Activated CD8-positive, alpha-beta memory T cell treated with anti-CD3 and anti-CD28 coated beads for 4 hours (primary cell): ENCODE measurements at places on chromosomes 16 and 17.

- no peak for DNase-seq
Measured at GRCh38 chr16:57911743-57912142, 59.2 kb downstream of the CNGB1 start.

GRCh38 chr16:88859381-88860091 is 2.6 kb downstream of the TRAPPC2L start:
- DNase-seq, result no peak

- DNase-seq, result no peak
Measured at GRCh38 chr16:21565861-21566669, 33.3 kb upstream of the METTL9 start.

- DNase-seq, result no peak
Measured at GRCh38 chr17:75087558-75088453, at the start of gene SLC16A5. Gene SLC16A5 (plus strand): TSS chr17:75087954. CDS start chr17:75093637, 5,683 bp downstream.

DNA sequence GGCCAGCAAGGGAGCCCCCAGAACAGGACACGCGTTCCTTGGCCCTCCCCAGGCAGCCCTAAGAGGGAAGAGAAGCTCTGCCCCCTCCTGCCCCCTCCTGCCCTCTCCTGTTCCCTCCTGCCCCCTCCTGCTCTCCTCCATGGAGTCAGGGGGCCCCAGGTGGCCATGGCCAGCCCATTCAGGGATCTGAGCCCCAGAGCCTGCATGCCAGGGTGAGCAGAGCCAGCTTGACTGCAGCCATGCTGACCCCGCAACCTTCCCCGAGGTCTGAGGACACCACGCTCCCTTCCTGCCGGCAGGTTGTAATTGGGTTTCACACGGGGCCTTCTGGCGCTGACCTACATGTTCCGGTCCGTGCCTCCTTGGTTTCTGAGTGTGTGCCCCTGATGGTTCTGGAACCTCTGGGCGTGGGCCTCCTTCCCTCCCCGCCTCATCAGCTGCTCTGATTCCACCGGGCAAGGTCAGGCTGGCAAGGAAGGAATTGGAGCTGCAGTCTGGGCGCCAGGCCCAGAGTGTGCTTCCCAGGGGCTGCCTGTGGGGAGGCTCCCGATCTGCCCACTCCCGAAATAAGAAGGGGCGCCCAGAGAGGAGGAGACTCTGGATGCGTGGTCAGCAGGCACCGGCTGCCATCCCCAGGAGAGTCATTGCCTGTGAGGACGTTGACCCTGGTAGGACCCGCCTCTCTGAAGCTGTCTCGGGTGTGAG is 23.7 kb upstream of the NPTX1 start:
- DNase-seq, result no peak

DNA sequence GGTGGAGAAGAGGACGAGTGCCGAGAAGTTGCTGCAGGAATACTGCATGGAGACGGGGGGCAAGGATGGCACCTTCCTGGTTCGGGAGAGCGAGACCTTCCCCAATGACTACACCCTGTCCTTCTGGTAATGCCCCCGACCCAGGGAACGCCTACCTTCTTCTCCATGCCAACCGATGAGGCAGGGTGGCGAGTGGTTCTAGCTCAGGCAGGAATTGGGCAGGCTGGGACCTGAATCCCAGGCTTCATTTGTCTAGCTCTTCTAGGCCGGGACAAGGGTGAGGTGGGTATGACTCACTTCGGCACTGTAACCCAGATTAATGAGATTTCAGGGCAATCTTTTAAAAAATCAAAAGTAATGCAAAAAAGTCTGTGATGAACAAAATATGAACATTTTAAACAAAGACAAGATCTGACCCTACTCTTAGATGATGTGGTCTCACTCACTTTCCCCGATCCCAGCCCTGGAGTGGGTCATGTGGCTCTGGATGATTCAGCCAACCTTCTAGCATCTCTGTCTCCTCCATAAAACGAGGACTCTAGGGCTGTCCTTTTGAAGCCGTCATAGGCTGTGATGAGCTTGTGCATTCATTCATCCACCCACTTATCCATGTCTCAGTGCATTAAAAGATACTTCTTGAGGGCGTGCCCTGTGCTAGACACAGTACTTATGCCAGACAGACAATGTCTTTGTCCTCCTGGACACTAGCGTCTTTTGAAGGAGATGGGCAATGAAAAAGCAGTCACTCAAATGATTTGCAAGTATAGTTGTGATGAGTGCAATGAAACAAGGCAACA is 102.6 kb downstream of the SDR42E1 start:
- no peak for DNase-seq

DNA sequence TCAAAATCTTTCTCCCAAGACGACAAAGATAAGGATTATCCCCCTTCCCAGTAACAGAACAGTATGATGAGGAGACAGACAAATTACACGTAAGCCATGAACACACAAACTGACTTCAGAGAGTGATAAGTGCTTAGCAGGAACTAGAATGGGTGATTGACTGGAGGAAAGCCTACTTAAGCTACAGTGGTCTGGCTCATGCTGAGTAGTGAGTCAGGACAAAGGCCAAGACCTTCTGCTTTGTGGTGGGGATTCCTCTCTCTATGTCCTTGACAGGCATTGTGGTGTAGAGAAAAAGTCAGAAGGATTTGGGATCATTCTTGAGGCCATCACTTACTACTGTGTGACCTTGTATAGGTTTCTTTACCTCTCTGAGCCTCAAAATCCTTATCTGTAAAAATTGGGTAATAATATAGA is 381.9 kb upstream of the CCL2 start:
- no peak for DNase-seq

- no peak for DNase-seq
Measured at GRCh38 chr17:30005709-30006320, 64.4 kb downstream of the EFCAB5 start.

DNA sequence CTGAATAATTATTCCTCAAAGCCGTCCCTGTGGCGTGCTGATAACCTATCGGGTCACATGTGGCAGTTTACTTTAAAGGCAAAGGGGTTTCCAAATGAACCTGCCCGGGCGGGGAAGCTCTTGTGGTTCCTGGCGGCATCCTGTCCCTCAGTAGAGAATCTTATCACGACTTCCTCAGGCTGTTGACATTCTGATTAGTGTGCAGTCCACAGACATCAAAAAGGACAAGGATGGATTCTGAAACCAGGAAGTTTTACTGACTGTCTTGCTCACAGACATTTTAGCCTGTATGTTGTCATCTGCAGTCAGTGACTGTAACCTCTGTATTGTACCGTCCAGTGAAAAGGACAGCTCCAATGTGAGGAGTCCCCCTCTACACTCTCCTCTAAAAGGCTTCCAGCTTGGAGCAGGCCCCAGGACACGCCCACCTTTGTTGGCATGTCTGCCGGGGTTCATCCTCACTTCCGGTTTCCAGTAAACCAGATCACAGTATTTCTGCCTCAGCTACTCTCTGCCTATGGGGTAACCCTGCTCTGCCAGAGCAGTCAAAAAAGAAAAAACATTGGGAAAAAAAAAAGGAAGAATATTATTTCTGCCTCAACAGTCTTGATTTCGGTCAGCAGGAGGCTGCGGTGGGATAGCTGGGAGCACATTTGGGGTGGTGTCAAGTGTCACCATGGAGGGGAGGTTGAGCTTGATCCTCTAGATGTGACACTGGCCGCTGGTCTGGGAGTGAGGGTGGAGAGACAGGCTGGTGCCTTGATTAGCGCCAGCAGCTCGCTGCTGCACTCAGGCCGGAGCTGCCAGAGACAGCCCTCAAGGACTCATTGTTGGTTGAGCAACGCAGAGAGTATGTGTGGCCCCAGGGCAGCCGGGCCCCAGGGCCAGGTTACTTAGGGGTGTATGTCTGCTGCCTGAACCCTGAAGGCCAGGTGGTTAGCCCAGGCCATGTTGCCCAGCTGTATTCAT is 89.0 kb upstream of the DNAH17 start:
- peak; percentile 21 for DNase-seq

DNA sequence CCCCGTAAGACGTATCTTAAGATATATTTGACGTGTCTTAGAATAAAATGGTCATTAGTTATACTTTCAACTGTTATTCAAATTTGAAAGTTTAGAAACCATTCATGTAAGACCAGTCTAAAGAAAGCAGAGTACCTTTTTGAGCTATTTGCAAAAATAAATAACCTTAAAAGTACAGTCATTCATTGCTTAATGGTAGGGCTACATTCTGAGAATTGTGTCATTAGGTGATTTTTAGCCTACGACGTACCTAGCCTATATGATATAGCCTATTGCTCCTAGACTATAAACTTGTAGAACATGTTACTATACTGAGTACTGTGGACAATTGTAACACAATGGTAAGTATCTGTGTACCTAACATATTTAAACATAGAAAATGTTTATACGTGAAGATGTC is 139.2 kb downstream of the PHKB start:
- DNase-seq, result no peak

DNA sequence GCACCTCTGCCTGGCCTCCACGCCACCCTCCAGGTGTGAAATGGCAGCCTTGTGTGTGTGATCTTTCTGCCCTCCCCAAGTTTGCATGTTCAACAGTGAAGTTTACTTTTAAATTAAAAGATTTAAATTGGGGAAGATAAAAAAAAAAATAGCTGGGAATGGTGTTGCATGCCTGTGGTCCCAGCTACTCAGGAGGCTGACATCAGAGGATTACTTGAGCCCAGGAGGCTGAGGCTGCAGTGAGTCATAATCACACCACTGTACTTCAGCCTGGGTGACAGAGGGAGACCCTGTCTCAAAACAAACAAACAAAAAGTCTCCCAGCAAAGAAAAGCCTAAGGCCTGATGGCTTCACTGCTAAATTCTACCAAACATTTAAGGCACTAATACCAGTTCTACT is 35.4 kb upstream of the RNF43 start:
- DNase-seq, result no peak

DNA sequence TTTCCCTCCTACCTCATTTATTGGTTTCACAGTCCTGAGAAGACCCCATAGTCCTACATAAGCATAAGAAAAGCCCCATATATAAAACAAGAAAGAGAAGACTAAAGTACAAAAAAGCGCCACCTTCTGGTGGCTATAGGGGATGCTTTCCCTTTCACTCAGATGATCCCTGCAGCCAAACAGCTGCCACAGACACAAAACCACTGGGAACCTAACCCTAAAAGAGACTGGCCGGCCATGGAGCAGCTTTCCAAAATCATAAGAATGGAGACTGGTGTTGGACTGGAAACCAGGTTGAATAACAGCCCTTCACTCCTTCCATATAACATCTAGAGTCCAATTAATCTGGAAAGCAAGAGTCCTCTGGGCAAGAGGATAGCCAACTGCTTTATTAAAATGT is 11.4 kb downstream of the DYNC1LI2 start:
- no peak for DNase-seq
